ENCODE measurements at places on chromosomes 13 and 19.

DNA sequence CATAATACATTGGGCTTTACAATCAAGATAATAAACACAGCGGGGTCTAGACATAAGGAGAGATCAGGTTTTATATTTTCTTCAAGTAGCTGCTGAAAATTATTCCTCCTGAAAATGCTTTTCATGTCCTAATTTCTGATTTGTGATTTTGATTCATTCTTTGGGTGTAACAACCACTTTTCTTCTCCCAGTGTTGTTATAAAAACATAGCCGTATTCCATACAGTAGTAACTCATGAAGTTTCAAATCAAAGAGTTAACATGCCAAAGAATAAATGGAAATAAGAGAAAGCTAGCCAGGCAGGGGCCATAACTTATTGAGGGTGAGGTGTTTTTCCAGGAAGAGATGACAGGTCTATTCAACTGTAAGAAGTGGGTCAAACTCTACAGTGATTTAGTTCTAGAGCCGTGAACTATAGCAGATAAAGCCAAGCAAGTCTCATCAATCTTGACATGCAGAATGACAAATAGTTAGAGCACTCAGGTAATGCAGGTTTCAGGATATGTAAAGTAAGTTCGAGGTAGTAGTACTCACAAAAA, 934.4 kb upstream of the SLITRK1 start:
- no peak for DNase-seq

GRCh38 chr13:24087605-24088225, 72.8 kb upstream of the SPATA13 start:
- DNase-seq, result no peak

- DNase-seq, result no peak
Observed at GRCh38 chr19:11692127-11692790, 46.5 kb downstream of the ZNF823 start.

DNA sequence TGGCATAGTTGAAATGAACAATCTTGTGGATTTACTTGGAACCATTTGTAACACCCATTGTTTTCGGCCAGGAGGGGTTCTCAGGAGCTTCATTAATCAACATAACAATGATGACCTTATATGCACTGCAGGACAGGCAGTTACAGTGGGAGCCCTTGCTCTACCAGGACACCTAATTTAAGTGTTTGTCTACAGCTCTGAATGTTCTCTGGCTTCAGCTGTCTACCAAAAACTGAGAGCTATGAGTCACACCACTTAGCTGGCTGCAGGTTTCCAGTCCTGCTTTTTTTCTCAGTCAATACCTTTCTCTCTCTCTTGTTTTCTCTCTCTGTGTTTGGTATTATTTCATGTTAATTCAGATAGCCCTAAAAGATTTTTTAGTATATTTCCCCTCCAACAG, 105.4 kb upstream of the MBNL2 start:
- no peak for DNase-seq

GRCh38 chr19:16891696-16892382, 3.0 kb downstream of the F2RL3 start:
- DNase-seq, result no peak

- no peak for DNase-seq
Observed at GRCh38 chr19:16315825-16316505, 8.7 kb upstream of the KLF2 start.

DNA sequence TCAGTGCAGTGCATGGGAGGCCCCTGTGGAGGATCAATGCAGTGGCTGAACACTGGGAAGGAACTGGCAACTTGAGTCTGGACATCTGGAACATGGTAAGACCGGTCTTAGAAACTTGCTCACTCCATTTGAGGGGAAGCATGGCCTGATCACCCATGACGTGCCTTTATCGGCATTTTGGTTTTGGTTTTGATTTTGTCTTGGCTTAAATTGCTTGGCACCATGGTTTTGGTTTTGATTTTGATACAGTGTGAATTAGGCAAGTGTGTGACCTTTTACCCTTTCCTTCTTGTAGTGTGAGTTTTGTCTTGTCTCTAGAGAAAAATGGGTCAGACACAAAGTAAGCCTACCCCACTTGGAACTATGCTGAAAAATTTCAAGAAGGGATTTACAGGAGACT, 77.3 kb downstream of the ZNF486 start:
- DNase-seq, result no peak

- DNase-seq, result no peak
Observed at GRCh38 chr19:29489172-29489951, 36.4 kb upstream of the VSTM2B start.

- DNase-seq, result no peak
Observed at GRCh38 chr19:54248016-54248601, 5.5 kb upstream of the LILRA6 start.

DNA sequence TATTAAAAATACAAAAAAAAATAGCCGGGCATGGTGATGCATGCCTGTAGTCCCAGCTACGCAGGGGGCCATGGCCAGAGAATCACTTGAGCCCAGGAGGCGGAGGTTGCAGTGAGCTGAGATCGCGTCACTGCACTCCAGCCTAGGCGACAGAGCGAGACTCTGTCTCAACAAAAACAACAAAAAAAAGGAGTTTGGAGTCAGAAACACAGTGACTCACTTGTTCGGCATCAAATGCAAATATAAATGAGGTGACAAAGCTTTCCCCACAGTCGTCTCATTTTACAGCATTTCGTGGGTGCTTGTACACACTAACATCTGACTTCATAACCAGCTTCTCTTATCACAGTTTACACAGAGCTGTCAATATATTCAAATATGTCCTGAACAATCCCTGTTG, 11.0 kb downstream of the ZNF665 start:
- DNase-seq, result no peak

GRCh38 chr13:21175656-21176214, 617 bp downstream of the SKA3 start:
- DNase-seq, result no peak

DNA sequence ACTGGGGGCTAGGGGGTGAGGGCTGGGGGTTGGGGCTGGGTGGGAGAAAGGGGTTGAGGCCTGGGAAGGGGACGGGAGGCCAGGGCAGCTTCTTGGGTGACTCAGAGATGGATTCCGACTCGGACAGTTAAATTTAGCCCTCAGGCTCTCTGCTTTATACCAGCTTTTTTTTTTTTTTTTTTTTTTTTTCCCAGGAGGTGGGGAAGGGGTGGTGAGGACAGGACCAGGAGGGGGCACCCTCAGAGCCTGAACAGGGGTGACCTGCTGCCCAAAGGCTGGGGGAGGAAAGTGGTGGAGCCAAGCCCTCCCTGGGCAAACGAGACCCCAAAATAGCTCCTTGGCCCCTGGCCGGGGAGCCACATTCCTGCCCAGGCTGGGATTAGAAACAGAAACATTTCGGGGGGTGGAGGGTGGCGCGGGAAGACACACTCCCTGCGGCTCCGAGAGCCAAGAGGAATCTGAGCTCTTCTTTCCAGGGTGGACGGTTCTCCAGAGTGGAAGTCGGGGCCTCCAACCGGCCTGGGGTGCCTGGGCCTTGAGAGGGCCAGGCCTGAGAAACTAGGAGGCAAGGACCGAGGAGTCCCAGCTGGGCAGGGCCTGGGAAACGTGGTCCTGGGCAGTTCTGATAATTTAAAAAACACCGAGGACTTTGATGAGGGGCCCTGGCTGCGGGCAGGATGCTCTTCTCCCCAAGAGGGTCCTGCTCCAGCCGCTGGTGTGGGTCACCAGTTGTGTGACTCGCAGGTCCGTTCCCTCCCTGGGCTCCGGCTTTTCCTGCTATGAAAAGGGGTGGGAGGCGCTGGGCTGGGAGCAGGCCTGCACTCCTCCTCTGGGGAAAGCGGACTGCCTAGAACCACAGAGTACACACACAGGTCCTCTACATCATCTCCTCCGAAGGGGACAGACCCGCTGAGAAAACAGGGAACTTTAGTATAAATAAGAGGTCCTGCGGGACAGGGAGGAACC, 813 bp upstream of the DMPK start:
- peak; percentile 83 for DNase-seq

DNA sequence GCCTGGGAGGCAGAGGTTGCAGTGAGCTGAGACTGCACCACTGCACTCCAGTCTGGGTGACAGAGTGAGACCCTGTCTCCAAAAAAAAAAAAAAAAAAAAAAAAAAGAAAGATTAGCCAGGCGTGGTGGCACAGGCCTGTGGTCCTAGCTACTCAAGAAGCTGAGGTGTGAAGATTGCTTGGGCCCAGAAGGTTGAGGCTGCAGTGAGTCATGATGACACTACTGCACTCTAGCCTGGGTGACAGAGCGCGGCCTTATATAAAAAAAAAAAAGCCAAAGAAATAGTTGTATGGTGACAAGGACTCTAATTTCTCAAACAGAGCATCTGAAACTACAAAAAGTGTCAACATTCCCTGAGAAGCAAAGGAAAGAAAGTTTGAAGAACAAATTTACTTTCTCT, 3.4 kb downstream of the PBX4 start:
- DNase-seq, result no peak

DNA sequence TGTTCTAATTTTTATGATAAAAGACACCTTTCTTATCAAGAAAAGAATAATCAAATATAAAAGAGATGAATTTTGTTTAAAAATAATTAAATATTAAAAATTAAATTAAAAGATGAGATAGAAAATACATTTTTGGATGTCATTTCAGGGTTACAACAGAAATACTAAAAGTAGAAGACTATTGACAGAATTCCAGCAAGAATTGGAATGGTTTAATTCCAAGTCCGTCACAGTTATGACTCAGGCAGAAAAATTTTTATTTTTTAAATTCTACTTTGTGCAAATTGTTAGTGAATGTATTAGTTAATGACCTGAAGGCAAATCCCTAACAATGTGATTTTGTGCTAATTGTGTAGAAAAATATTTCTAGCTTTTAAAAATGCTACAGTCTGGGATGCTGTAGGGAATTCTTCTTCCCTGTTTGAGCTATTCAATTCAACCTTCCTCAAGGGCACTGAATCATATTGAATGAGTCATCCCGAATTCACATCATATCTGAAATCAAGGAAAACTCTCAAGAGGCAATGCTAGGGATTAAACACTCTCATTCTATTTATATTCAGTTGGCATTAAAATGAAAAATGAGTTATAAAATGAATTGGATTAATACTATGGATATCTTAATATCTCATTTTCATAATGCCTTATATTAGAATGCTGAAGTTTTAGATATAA, 633.5 kb upstream of the ATXN8OS start:
- peak; percentile 1 for DNase-seq

DNA sequence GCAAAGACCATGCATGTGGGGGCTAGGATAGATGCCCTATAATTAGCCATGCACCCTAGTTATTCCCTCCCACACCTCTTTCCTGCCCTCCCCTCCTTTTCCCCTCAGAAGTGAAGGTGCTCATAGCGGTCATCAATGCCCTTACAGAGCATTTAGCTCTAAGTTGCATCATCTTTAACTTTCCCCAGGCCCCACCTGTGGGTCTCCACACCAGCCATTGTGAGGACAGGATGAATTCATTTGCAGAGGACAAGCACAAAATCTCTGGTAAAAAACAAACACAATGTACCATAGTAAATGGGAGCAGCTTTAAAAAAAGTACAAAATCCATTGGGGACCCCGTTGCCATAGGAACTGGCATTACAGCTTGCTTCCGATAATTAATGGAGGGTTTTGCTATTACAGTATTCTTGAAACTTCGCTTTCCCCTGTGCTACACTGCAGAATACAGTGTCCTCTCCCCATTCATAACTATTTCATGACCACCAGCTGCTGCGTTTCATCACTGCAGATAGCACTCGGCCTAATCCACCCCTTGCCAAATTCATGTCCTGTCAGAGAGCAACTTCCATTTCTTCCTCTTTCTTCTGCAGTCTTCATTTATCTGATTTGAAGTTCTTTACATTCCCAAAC, 110.5 kb downstream of the ZDHHC20 start:
- DNase-seq, result no peak

- DNase-seq, result no peak
Observed at GRCh38 chr19:16185768-16186123, 536 bp downstream of the FAM32A start.

- no peak for DNase-seq
Observed at GRCh38 chr19:58513694-58514563, 2.1 kb upstream of the SLC27A5 start.

DNA sequence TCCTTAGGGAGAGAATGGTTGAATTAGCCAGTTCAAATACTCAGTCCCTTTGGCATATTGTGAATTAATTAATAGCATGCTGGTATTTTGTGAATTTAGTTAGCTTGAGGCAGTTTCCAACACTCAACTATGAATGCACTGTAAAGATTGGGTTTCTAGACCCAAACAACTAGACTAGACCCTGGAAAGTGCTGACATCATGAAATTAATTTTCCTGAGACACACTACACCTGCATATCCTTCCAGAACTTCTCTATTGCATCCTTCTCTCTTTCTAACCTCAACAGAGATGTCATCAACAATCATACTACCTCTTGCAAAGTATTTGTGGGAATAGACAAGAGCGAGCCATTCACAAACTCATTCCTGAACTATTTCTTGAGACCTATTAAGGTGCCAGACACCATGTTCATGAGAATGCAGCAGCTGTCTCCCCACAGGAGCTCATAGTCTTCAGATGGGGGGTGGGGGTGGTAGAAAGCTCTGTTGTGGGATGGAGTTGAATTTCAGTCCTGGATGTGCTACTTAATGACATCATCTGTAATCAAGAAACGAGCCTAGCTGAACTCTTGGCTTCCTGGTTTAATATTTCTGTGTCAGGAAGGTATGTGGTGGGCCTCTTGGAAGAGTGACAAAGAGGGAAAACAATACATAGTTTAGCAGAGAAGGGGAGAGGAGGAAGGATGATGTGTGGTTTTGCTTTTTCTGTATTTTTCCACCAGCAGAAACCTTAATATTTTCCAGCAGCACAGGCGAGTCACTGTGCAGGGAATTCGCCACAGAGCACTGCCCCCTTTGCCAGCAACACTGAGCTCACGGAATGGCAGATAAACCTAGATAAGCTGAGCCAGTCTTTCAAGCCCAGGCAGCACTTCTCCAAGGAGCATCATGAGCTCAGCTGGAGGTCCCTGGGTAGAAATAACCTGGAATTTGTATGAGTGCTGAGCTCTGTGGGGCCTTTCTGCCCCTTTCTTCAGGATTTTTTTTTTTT, 53.1 kb upstream of the CYSLTR2 start:
- peak; percentile 25 for DNase-seq

DNA sequence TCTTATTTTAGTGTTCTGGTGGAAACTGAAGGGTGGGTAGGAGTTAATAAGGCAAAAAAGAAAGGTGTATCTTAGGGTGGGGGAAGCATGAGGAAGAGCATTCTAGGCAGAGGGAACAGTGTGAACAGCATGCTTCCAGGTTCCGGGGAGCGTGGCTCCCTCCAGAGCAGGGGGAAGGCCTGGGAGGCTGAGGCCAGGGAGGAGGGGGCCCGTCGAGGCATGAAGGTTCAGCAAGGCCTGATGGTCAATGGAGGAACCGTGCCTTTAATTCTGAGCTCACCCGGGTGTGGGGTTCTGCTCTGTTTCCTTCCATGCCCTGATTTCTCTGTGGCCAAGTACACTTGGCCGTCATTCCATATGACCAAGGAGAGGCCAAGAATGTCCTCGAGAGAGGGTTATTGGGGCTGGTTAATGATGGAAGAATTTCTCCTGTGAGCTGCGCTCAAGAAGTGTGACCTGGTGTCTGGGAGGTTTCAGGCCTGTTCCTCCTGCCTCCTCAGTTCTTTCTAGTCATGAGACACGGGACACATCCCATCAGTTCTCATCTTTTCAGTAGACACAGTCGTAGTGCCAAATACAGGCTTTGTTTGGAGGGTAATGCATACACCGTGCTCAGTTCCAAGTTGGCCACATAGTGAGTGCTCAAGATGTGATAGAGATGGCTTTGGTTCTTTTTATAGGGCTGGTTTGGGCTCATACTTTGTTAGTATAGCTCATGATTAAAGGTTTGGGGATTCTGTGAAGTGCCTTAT, 73.6 kb downstream of the SIPA1L3 start:
- DNase-seq, result no peak
